Vagina (tissue), 2 donors: ENCODE measurements at places on chromosomes 4 and X.
A peak's percentile ranks its signal among the peaks of the same experiment; 100 is the strongest.

DNA sequence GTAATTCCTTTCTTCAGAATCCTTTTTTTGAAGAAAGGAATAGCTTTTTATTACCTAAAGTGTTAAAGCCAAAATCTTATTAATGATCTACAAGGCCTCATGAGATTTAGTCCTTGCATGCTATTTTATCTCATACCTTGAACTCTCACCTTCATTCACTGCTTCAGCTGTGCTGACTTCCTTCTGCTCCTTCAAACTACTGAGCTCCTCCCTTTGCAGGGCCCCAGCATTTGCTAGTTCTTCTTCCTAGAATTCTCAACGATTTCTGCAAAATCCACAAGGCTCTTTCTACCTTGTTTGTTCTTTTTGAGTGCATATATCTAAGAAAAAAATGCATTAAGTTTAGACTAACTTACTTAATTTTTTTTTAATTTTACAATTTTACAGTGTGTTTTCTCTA, 619.5 kb downstream of the EPHA5 start:
- no peak for DNase-seq

GRCh38 chrX:100681599-100681998, 37.6 kb downstream of the SRPX2 start:
- no peak for DNase-seq

DNA sequence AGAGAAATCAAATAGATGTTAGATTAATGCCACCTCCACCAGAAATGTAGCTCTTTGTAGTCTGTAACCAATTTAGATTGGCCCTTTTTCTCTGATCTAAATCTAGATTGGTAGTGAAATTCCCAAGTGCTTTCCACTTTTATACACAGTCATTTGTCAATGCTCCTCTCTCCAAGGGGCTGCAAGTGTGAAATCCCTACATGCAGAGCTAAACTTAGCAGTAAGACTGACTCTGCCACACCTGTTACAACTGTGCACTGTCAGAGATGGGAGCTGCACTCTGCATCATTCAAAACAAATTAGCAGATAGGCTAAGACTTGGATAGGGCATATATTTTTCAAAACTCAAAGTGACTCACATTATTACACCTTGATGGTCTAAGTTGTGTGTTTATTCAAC, 9.1 kb downstream of the SERTM2 start:
- no peak for DNase-seq

DNA sequence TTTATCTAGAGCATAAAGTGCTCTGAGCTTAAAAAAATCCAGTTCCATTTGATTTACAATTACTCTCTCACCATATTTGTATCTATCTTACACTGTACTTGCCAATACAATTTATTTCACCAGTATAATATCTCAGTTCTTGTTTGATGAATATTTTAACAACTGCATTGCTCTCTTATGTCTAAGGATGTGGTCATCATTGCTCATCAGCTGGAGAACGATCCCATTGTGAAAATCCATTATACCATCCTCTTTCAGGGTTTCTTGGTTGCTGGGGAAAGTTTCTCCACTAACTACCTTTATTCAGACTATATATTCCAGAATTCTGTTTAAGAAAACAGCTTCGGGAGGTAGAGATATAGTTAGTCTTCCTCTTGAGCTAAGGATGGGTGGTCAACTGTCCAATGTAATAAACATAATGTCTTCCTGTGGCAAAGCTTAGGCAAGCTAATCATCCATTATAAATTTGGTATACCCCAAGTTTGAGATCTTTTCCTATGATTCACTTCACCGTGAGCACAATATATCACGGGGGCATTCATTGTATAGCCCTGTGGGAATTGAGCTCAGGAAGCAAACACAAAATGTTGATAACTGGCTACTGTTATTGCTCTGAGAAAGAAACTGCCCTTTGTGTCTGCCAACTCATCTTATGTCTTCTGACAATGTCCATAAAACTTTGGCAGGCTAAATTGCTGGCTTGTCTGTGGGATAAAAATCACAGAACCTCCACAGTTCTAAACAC, 2361.9 kb downstream of the ARAP2 start:
- DNase-seq = no peak

GRCh38 chrX:132908891-132909290, 49.5 kb downstream of the HS6ST2 start:
- DNase-seq = no peak

GRCh38 chrX:15158736-15159406, 111.0 kb downstream of the ASB9 start:
- DNase-seq = no peak

- DNase-seq = no peak
These were observed 675.6 kb upstream of the FTHL17 start for GRCh38 chrX:31747411-31747810.

GRCh38 chr4:123930996-123931395, 534.4 kb downstream of the SPRY1 start:
- DNase-seq = no peak

GRCh38 chr4:76781698-76782595, 116.0 kb downstream of the SOWAHB start:
- DNase-seq = no peak

DNA sequence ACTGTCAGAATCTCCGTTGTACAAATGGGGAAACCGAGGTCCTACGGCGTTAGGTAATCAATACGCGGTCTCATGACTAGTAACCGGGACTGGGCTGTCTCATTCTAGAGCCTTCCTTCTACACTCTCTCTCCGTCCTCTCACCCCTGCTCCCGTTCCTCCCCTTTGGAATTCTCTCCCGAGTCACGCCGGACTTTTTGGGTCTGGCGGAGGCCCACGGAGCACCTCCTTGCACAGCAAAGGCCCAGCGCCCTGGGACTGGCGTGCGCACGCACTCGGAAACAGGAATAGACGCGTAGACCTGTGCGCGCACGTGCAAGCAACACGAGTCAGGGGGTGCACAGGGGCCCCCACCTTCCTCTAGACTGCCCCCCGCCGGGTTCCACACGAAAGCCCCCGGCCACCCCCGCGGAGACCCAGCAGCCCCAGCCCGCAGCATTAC, 361 bp downstream of the QDPR start:
- no peak for DNase-seq

- no peak for DNase-seq
These were observed 60.6 kb downstream of the HTRA3 start for GRCh38 chr4:8329859-8330761.

GRCh38 chrX:37692918-37693317, 7.3 kb downstream of the XK start:
- DNase-seq = no peak

DNA sequence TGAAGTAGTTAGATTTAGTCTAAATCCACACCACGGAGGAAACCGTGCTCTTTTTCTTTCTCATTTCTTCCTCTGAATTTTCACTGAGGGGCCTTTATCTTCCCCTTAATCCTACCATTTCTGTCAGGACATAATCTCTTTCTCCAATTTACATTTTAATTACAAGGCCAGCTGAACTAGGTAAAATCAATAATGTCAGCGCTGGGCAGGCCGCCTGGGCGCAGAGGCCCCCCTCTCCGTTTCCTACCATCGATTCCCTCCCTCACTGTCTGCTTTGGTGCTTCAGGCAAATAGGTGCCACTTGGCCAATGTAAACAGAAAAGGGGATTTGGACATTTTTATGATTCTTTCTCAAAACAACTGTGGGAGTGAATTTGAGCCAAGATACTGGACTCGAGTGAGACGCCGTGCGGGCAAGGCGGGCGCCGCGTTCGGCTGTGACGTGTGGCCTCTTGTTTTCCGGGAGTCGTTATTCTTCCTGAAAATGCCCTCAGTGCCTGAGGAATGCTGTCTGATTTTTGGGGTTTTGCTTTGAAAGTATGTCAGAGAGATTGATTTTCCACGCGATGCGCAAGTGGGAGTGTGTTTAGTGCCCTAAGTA, 22.6 kb downstream of the UVSSA start:
- DNase-seq = no peak

GRCh38 chr4:125115476-125115875, 199.3 kb upstream of the FAT4 start:
- no peak for DNase-seq

DNA sequence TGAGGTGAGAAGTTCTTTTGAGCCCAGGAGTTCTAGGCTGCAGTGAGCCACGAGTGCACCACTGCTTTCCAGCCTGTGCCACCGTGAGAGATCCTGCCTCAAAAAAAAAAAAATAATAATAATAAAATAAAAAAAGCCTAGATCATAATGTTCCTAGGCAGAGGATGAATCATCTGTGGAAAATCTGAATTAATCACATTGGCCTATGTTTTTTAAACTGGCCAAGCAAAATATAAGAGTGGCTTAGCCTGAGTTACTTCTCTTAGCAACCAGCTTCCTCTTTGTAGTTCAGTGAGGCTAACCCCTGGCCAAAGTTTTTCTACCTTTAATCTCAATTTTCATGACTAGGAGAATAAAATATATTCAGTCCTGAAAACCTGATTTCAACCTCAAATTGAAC, 614.6 kb downstream of the PPP4R3C start:
- no peak for DNase-seq

DNA sequence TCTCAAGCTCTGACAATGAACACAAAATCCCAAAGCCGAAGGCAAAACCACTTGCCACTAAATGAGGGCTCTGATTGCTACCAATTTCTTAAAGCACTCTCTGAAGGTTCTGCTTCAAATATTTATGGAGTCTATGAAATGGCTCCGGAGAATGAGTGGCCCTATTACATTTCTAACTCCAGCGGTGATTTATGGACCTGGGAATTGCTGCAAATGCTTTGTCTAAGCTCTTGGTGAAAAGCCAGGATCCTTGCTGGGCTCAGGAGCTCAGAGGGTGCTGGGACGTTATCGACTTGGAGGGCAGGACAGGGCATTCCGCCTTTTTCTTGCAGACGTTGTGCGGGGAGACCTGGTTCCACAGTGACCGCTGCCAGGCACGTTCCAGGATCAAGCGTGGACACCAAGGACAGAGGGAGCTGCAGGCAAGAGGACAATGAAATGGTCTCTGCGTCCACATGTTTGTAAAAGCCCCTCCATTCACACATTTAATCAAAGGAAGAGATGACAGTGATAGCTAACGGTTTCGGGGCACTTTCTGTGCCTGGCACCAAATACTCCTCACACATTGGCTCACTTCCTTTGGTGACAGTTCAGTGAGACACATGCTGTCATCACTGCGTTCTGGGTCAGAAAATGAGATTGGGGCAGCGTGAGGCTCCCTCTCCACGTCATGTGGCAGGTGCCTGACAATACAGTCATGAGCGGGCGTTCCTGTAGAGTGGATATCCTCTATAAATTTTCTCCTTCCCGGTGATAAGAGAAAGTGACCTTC, 58.8 kb downstream of the C4orf50 start:
- DNase-seq = peak; percentile 72

GRCh38 chr4:20326977-20327376, 75.3 kb downstream of the SLIT2 start:
- DNase-seq = no peak

DNA sequence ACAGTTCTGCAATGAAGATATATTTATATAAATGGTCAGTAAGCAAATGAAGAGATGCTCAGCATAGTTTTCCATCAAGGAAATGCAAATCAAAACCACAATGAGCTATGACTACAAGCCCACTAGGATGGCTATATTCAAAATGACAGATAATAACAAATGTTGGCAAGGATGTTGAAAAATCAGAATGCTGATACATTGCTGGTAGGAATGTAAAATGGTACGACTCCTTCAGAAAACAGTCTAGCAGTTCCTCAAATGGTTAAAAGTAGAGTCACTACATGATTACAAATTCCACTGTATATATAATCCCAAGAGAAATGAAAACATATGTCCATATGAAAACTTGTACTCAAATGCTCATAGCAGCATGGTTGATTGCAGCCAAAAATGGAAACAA, 425.0 kb upstream of the ATOH1 start:
- no peak for DNase-seq

GRCh38 chrX:49075347-49075746, 1.5 kb upstream of the PRAF2 start:
- no peak for DNase-seq

DNA sequence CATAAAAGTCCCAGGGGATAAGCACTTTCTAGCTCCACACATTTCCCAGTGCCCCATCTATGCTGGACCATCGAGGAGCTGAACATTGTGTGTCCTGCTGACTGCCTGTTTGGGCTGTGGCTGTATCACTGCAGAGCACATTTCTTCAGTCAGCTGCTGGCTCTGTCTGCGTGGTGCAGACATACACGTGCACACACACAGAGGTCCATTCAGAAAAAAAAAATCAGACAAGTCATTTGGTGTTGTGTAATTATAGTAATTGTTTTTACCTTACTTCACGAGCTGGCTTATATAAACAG, 1.1 kb upstream of the PDLIM3 start:
- DNase-seq = no peak

DNA sequence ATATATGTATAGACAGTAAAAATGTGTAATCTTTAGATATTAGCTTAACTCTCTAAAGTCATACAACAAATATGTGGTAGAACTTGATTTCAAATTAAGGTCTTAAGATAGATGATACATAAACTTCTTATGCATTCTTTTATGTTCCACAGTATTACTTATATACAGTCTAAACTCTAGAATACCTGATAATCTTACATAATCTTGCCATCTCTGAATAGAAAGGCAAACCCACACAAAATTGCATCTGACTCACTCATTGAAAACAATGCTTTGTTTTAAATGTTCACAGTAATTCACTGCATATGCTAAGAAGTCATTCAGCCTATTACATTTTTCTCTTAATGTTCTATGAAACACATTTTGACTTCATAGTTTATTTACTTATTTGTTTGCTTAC, 10.1 kb downstream of the SULT1B1 start:
- no peak for DNase-seq

GRCh38 chrX:37862851-37863250, 15.5 kb upstream of the DYNLT3 start:
- no peak for DNase-seq

DNA sequence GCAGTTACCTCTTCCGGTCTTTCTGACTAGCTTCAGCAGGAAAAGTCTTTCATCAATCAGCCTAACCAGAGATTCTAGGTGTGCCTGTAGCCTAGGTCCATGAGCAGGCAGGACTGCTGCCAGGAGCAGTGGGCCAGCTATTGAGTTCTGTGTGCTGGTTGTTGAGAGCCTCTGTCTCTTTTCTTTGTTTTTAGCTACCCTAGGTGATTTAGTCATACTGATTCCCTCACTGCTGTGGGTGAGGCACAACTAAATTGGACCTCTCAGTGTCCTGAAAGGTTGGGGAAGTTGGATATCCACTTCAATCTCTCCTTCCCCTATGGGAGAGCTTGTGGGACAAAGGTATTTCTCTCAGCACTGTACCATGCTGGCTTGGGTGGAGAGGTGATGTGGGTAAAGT, 354.9 kb downstream of the GPAT3 start:
- no peak for DNase-seq

DNA sequence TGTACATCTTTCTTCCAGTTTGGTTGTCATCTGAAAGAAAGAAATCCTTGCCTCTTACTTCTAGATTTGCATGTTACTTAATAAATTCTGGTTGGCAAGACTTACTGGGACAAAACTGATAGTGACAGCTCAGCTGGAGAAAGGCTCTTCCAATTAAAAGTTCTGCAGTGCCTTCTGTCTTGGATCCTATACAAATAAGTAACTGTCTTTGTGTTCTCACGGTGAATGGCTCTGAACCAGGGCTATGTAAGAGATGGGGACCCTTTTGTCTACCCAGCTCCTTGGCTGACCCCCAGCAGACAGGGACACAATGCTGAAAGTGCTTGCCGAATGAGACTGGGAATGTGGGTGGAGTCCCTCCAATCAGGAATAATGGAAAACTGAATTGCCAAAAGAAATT, 89.5 kb downstream of the AASDH start:
- DNase-seq = no peak

GRCh38 chr4:26171941-26172340, 148.9 kb upstream of the RBPJ start:
- DNase-seq = no peak

GRCh38 chr4:48639807-48640206, 140.3 kb downstream of the FRYL start:
- no peak for DNase-seq

- no peak for DNase-seq
These were observed 27.5 kb downstream of the TMEM156 start for GRCh38 chr4:39004758-39005157.
